ENCODE measurements at places on chromosomes 5 and 9.

DNA sequence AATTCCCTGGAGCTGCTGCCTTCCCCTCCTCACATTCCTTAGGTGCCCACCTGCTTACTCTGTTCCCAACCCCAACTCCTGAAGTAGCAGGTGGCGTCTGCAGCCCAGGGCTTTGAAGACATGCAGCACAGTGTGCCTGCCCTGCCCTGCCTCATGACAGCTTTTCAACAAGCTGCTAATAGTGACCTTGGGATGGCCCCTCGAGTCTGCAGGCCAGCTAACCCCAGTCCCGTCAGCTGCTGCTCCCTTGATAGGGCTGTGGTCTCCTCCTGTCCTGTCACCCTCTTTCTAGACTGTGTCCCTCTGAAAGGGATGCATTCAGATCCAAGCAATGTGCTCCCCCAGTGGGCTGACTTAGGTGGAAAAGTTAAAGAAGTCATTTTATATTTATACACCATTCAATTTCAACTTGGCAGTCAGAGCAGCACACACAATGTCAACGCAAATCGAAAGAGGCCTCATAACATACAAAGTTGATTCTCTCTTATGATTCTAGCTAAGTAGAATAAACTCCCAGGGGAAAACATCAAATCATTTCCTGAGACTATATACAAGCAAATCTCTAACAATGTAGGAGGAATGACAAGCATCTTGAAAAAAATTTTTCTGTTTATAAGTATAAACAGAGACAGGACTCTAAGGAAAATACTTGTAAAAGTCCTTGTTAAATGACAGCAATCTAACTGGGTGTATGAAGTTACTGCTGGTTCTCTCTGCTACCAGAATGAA lies 37.9 kb downstream of the ADRB2 start:
- DNase-seq, result no peak

DNA sequence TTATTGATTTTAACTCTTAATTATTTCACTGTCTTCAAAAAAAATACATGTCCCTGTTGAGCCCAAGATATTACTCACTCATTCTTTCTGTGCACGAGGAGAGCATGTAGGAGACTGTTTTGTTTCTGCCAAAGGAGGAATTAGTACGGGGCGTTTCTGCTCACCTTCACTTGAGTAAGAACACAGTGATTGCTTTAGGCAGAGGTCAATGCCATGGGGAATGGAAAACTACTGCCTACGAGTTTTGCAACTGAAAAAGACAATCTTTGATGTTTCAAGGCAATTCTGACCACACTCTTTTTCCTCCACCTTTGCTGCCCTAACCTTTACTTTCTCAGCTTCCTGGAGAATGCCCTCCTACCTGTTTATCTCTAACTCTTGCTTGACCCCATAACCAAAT lies 109.4 kb downstream of the CCDC192 start:
- DNase-seq, result no peak

GRCh38 chr9:7844242-7844641 lies 44.7 kb upstream of the DMAC1 start:
- DNase-seq, result no peak

- no peak for DNase-seq
Observed at GRCh38 chr5:151743530-151743929, 14.9 kb downstream of the ATOX1 start.

GRCh38 chr9:18010492-18010891 lies 431.6 kb downstream of the SH3GL2 start:
- no peak for DNase-seq

- no peak for DNase-seq
Observed at GRCh38 chr9:116506685-116507084, 180.4 kb upstream of the TRIM32 start.

- no peak for DNase-seq
Observed at GRCh38 chr5:120035181-120035580, 405.8 kb downstream of the FAM170A start.

- no peak for DNase-seq
Observed at GRCh38 chr9:82539856-82540579, 522.9 kb downstream of the RASEF start.

GRCh38 chr5:73759771-73760170 lies 133.8 kb downstream of the ARHGEF28 start:
- DNase-seq, result no peak

- DNase-seq, result no peak
Observed at GRCh38 chr9:28938981-28939380, 1365.7 kb upstream of the C9orf72 start.

GRCh38 chr5:138264183-138264582 lies 10.2 kb downstream of the GFRA3 start:
- no peak for DNase-seq

GRCh38 chr9:91795598-91796241 lies 154.3 kb downstream of the ROR2 start:
- no peak for DNase-seq

- no peak for DNase-seq
Observed at GRCh38 chr9:70602321-70603019, 188.0 kb upstream of the KLF9 start.

DNA sequence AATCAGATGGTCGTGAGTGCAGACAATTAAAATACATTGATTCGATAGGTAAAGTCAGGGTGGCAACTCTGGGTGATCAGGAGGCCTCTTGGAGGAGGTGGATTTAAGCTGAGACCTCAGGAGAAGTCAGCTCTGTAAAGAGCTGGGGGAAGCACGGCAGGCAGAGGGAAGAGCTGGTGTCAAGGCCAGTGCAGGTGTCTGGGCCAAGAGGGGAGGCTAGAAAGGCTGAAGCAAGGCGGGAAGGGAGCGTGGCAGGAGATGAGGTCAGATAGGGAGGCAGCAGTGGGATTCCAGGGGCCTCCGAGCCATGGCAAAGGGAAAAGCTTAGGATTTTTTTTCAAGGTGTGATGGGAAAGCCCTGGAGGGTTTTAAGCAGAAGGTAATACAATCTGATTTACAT lies 178.7 kb downstream of the FSTL4 start:
- no peak for DNase-seq

DNA sequence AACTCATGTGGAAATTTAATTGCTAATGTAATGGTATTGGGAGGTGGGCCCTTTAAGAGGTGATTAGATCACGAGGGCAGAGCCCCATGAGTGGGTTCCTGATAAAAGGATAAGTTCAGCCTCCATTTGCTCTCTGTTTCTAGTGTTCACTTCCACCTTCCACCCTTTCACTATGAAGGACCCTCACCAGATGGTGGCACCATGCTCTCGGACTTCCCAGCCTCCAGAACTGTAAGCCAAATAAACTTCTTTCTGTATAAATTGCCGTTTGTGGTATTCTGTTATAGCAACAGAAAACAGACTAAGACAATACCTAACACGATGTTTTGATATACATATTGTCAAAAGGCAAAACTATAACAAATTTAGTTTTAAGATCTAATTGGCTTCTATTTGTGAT lies 166.2 kb downstream of the DEPDC1B start:
- no peak for DNase-seq

GRCh38 chr5:4676934-4677333 lies 463.2 kb upstream of the ADAMTS16 start:
- DNase-seq, result no peak

DNA sequence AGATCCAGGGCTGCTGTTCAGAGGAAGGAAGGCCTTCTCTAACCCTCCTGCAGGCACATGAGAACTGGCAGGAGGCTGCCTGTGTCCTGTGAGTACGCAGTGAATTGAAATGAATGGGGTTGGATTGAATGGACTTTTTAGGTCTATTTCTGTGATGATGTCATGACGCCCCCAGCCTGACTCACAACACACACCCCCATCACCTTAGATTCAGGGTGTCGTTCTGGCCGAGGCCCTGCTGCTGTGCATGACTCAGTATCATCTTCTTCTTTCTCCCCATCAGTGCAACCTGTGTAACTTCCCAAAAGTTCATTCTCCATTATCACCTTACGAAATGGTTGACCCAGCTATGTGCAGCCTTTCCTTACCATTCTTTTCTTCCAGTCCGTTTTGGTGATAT lies 5.4 kb downstream of the PCAT7 start:
- DNase-seq, result no peak

- DNase-seq, result no peak
Observed at GRCh38 chr9:135609366-135609955, 29.9 kb downstream of the GLT6D1 start.

- no peak for DNase-seq
Observed at GRCh38 chr5:138632900-138633489, 57.8 kb upstream of the HSPA9 start.

DNA sequence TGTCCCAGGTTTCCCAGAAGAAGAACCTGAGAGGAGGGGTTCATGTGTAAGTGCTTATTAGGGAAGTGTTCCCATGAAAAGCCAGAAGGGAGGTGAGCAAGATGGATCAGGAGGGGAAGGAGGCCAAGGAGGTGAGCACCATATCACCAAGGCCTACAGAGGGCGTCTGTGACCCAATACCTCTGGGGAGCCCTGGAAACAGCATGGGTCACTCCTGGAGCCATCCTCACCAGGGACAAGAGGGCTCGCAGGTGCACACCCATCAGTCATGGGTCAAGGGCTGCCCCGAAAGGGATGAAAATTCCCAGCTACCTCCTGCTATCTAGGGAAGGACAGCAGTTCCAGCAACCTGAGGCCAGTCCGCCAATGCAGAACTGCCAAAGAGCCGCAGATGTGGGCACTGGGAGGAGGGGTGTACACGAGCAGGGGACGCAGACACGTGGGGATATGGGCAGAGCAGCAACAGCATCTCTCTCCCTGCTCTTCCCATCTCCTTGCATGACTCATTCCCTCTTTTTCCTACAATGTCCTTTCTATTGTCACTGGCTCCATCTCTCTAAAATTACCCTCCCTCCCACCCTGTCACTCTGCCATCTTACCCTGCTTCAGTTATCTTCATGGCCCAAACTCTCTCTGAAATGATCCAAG lies 167.6 kb upstream of the FSTL4 start:
- no peak for DNase-seq

GRCh38 chr5:42767491-42768105 lies 11.0 kb downstream of the CCDC152 start:
- DNase-seq, result no peak

GRCh38 chr9:103397868-103398600 lies 402.9 kb downstream of the CYLC2 start:
- no peak for DNase-seq

DNA sequence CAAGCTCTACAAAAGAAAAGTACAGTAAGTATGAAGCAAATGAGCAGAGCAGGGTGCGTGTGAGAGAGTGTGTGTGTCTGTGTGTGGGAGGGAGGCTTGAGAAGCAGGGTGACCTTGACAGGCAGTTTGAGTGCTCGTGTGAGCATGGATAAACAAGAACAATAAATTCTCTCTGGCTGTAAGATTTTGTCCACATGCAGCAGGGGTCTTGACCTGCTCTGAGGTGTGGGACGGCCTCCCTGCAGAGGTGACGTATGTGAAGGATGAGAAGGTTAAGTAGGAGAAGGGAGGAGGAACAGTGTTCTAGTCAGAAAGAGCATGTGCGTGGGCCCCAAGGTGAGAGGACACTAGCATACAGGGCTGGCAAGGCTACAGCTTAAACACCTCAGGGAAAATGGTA lies 49.0 kb downstream of the SPTLC1 start:
- DNase-seq, result no peak

DNA sequence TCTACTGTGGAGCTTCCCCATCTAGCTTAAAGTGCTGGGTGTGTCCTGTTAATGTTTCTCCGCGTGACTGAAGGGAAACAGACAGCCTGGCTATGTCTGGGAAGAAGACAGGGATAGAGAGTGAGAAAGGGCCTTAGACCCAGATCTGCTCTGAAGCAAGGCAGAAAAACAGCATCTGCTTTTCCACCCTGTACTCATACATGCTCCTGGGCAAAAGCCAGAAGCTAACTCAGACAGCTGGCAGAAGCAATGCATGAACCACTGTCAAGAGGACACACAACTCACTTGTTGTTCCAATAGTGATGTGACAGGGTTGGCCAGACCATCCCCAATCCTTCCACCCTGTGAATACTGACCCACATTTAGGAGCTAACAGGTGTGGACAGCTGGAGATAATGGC lies 63.3 kb downstream of the DPYSL3 start:
- DNase-seq, result no peak

DNA sequence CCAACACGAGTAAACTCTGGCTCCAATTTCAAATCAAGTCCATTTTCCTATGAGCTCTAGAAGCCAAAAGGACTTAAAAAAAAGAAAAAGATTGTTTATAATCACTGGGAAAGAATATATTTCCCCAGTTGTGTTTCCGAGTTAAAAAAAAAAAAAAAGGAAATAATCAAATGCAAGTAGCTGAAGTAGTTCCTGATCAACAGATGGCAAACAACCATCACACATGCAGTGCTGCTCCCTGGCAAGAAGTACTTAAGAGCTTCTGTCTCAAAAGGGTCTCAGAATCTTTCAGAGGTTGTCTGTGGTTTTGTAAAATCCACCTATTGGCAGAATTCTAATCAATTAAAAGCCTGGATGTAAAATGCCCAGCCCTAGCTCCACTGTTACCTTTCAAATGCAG lies 387.9 kb downstream of the RAB3C start:
- no peak for DNase-seq

DNA sequence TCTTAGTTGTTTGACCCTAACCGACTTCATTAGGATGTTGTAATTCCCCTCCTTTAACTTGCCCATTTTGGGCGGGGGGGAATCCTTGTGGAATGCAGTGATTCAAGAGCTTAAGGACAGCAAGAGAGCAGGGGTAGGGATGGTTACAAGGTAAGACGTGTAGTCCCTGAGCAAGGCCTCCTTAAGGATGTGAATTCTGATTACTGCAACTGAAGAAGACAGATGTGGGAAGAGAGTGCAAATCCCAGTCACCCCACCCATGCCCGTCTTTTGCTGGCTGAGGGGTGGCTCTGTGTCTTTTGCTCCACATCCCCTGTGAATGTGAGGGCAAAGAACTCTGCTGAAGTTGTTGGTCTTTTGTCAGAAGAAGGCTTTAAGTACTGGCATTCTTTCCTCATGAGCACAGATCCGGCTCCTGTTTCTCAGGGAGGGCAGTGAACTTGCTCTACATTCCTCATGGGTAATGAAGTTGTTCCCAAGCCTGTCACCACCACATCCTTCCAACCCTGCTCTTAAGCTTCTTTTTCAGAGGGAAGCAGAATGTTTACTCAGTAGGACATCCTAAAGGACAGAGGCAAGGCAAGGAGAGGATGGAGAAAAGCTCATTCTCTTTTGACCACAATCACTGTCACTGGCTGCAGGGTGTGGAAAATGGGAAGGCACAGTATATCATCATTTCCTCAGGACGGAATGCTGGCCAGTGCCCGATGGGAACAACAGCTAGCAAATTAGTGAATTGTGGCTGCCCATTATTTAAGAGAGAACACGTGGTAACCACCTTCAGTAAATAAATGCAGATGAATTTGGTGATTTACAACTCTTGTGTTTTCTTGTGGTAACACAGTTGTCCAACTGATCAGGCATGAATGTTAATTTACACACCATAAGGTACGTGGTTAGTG lies 61.5 kb downstream of the RAI14 start:
- no peak for DNase-seq

- no peak for DNase-seq
Observed at GRCh38 chr5:97111004-97111403, 31.4 kb downstream of the LIX1 start.

GRCh38 chr5:124865603-124866354 lies 119.3 kb upstream of the ZNF608 start:
- no peak for DNase-seq

DNA sequence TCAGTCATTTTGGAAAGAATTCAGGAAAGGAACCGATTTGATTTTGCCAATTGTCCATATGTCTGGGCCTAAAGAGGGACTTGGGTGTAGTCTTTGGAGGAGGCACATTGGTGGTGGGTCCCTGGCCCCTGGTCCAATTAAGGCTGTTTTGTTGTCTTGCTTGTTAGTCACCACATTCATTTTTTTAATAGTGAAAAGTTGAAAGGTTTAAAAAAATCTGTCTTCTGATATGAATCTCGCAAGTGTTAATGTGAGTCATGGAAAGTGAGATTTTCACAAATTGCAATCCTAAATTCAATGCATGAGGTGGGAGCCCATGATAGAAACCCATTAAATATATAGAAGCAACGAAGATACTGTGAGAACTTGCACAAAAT lies 165.9 kb upstream of the OTULINL start:
- no peak for DNase-seq

GRCh38 chr5:37841203-37841602 lies 1.4 kb upstream of the GDNF start:
- DNase-seq, result no peak

Data from stimulated activated CD8-positive, alpha-beta memory T cell treated with anti-CD3 and anti-CD28 coated beads, Interleukin-4, amount 100 ng/mL, for 1 hour (primary cell).